HCEC 1CT (cell line): ENCODE measurements at places on chromosomes 11 and 22.

DNA sequence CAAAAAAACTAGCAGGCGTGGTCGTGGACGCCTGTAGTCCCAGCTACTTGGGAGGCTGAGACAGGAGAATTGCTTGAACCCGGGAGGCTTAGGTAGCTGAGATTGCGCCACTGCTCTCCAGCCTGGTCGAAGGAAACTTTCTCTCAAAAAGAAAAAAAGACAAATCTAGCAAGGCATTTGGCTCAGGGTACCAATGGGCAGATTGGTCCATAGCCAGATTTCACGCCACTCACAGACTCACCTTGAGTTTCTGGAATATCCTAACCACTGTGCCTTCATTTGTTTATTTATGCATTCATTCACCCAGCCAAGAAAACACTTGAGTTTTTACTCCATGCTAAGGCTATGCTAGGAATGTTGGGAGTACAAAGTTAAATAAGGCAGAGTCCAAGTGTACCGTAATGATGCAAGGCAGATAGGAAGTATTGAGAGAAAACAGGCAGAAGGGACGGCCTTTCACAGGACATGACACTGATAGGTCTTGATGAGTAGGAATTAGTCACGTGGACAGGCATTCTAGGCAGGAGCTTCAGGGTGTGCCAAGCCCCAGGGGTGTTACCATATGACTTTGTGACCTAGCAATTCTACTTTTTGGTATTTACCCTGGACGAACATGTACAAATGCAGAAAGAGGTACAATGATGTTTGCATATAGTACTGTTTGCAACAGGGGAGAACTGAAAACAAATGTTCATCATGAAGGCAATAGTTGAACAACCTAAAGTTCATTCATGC is 3.0 kb upstream of the PACSIN3 start:
- peak; percentile 78 for DNase-seq

GRCh38 chr22:44670220-44670988 is 31.6 kb upstream of the PRR5 start:
- no peak for DNase-seq

GRCh38 chr22:25139062-25139461 is 60.6 kb upstream of the CRYBB3 start:
- DNase-seq, result no peak

DNA sequence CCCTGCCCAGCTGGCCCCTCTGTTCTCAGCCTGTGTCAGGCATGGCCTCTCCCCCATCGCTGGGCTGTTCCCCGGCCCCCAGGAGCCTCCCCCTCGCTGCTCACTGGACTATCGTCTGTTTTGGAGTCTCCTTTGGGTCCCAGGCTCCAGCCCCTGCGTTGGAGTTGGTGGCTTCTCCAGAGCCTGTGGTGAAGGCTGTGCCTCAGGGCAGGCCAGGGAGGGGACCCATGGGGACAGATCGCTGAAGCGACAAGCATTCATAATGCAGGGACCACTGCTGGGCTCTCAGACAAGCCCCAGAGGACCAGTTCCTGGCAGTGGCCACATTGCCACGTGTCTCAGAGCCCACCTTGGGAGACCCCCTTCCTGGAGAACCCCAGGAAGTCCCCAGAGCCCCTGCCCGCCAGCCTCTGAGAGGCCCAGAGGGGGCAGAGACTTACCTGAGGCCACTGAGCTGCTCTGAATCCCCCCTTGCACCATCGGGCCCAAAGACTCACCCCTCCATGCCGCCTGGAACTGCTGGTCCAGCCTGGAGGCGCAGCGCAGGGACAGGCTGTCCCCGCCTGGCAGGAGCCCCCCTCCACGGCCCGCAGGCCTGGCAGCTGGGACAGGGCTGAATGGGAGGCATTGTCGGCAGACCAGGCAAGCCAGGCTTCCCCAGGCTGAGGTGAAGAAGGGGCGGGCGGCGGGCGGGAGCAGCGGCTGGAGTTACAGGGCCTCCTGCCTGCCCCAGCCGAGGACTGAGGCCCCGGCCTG is at the start of gene CHADL:
CHADL (minus strand) TSS at position 555 of the 756 bp plus-strand sequence; CDS start at position 505, 50 bp downstream.
- DNase-seq, result no peak

GRCh38 chr11:10519630-10520029 is 21.4 kb downstream of the RNF141 start:
- DNase-seq, result no peak

- DNase-seq, result no peak
Observed at GRCh38 chr11:15674756-15675155, 560.0 kb downstream of the INSC start.

- DNase-seq, result no peak
Observed at GRCh38 chr11:133504906-133505305, 27.4 kb downstream of the OPCML start.

DNA sequence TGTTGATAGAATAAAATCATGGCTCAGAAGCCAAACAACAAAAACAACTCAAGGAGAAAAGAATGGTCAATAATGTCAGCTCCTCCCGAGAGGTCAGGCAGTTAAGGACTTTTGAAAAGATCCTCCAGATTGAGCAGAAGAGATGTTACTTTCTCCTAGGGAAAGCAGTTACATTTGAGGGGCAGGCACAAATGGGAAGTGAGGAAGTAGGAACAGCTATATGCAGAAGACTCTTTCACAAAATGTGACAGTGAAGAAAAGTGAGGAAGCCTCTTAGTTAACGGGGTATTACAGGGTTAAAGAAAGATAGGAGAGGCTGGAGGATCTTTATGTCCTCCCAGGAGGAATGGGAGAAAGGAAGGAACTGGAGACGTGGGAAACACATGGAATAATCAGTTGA is 3.4 kb downstream of the DCHS1 start:
- DNase-seq, result no peak

GRCh38 chr11:120310870-120311269 is 14.2 kb upstream of the TLCD5 start:
- no peak for DNase-seq

- peak; percentile 84 for DNase-seq
Observed at GRCh38 chr11:112012874-112013273, 12.3 kb upstream of the DLAT start.

- DNase-seq, result no peak
Observed at GRCh38 chr11:18046116-18046777, at the start of gene TPH1. TPH1 (minus strand) TSS chr11:18046269; CDS start chr11:18040762, 5,507 bp downstream.

GRCh38 chr11:116422956-116423600 is 349.7 kb downstream of the BUD13 start:
- no peak for DNase-seq

- no peak for DNase-seq
Observed at GRCh38 chr11:67667490-67668191, 6.8 kb downstream of the ALDH3B2 start.

GRCh38 chr22:35451592-35451991 is 51.7 kb downstream of the MCM5 start:
- DNase-seq, result no peak

DNA sequence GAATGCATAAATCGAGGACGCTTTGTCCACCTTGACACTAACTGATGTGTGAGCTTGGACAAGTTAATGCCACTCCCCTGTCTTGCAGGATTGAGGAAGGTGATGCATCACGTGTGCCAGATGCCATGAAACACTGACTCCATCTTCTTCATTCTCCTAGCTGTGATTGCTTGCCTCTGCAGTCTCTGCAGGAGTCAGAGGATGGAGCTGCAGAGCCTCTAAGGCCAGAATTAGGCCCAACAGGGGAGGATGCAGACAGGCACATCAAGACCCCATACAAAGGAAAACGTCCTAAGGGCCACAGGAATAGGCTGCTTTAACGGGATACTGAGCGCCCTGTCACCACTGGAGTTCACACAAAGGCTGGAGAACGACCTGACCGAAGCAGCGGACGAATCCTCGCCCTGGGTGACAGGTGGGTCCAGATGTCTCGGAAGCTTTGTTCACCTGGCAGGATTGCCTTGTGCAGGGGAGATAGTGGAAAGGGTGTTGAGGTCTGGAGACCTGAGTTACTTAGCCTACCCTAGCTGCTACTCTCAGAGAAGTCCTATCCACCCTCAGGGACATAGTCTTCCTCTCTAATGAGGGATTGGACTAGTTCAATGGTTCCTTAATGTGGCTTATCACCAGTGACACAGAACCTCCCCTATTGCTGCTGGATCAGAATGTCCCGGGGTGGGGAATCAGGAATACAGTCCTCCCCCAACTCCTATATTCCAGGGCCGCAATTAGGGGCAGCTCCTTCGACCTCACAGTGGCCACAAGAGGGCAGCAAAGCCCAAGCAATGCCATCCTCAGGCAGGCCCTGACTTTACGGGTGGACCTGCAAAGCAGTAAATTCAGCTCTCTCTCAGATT is 32.4 kb downstream of the DBX1 start:
- peak; percentile 54 for DNase-seq

DNA sequence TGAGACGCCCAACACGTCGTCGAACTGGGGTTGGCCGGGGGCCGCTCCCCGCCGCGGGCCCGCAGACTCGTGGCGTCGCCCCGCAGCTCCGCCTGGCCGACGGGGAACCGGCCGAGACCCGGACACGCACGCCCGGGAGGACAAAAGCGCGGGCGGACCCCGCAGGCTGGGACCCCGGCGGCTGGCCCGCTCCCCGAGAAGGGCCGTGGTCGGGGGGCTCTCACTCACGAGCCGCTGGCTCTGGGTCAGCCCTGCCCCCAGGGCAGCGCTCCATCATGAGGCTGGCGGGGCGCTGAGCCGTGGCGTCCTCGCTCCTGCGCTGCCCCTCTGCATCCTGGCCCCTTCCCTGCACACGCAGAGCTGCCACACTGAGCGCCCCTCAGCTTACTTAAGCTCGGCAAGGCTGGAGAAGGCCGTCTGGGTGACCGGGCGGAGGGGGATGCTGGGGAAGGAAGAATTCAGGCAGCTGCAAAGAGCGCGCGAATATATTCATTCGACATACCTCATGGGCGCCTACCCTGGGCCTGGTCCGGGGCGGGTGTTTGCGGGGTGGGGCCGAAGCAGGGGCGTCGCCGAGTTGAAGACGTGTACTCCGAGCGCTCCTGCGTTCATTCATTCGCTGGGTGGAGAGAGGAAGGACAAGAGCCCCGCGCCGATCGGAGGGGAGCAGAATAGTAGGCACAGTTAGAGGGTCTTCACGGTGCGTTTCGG is 579 bp upstream of the CYB5R2 start:
- DNase-seq, result peak; percentile 3

GRCh38 chr11:7524462-7525235 is 10.8 kb downstream of the PPFIBP2 start:
- DNase-seq, result no peak

DNA sequence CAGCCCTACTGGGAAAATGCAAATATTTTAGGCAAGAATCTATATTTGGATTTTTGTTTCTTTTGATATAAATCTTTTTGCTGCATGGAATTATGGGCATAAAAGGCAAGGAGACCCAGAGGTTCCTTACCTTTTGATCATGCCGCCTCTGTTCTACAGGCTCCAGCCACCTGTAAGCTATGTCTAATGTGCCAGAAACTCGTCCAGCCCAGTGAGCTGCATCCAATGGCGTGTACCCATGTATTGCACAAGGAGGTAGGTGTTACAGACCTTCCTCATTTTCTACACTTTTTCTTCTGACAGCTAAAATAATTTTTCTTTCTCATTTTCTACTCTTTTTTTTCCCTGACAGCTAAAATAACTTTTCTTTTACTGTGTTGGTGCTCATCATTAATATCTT is 8.2 kb upstream of the BACE1-AS start:
- no peak for DNase-seq

GRCh38 chr22:31350410-31350863 is 4.3 kb upstream of the PATZ1 start:
- no peak for DNase-seq
